ENCODE measurements at places on chromosomes 3 and 15.

GRCh38 chr3:53412953-53413352 is 65.6 kb upstream of the DCP1A start:
- DNase-seq, result no peak

DNA sequence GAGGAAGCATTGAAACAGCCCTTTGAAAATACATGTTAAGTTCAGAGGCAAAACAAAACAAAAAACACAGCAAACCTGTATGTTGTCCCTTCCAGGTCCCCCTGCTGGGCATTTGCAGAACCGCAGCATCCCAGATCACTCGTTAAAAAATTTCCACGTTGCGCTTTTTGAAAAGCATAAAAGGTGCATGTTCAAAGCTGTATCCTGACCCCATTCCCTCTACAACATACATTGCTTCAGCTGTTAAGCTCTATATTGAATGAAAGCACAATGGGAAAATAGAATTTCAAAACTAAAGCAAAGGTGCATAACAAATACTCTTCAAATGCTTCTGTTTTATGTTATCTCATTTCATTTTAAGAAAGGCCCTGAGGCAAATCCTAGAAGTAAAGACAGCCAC is 328.3 kb downstream of the THSD4 start:
- DNase-seq, result no peak

DNA sequence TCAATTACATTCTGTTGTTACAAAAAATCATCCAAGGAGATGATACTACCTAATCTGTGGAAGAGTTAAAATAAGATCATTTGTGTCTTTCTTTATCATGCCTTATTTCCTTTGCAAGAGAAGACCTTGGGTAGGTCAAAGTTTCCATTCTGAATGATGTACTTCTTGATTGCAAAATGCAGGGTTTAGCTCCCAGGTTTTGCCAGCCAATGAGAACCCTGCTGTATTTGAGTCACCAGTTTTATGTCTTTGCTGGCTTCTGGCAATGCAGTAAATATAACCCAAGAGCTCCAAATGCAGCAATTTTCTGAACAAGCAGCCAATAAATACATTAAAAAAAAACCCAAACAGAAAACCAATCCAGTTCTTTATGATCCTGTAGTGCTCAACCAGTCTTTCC is 204.9 kb downstream of the CADPS start:
- DNase-seq, result peak; percentile 5

GRCh38 chr3:117617906-117618305 is 908.3 kb downstream of the TUSC7 start:
- DNase-seq, result no peak

- no peak for DNase-seq
Measured at GRCh38 chr15:45326280-45326679, 52.1 kb downstream of the GATM start.

DNA sequence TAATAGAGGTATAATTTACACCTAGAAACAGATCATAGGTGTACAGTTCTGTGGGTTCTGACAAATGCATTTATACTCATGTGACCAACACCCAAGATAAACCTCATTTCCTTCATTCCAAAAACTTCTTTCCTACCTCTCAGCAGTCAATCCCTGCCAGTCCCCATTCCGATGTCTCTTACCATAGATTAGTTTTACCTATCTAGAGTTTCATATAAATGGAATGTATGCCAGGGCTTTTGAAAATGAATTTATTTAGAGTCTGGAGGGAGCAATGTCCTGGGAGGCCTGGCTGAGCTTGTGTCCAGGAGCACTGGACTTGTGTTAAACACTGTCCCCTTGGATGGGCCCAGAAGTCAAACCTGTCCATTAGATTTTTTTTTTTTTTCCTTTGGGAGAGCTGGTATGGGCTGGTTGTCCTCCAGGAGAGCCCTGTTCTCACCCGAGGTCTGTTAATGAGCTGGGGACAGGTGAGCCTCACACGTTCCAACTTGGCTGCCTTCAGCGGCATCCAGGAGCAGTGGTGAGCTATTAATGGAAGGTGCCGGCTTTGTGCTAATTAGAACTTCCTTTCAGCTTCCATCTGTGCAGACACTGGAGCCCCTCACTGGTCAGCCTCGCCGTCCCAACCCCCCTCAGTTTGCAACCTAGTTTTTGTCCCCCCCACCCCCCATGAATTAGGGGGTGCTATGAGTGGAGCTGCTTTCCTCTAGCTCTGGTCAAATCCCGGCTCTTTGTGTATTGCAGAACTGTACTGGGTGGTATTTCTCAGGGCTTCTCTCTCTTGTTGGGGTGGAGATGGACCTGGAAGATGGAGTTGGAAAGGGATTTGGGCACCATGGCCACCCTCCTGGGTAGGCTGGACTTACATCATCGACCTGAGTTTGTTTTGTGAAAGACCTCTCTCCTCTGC is 40.7 kb upstream of the POLG start:
- DNase-seq, result no peak

DNA sequence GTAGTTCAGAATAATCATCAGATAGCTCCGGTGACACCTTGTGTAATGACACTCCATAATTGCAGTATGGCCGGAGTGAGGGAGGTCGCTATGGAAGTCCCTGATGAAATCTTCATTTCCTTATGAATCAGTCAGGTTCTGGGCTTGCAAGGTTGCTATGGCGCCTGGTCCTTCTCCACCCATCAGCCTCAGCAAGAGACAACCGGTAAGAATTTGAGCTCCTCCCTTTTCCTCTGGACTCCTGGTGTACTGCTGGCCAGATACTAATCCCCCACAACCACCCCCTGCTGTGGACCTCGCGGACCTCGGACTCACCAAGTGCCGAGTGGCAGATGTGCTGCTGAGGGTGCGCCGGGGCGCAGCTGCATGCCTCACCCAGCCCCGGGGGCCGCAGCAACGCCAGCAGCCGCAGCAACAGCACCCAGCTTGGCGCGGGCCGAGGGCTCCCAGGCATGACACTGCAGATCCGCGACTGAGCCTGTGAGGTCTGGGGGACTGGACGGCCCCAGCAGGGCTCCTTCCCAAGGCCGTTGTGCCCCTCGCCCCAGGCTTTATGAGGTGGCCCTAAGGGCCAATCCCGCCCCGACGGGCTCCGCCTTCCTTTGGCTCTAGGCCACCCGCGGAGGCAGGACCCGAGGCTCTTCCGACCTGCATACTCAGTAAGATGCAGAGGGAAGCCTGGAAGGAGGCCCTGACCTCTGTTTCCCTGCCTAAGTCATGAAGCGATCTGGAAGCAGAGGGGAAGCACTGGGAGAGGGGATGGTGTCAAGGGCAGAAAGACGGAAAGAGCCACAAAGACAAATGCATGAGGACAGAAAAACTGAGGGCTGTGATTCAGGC is at the start of gene TIMP4:
TSS of gene TIMP4 (minus strand) at position 526 of the 840 bp plus-strand sequence. CDS start at position 454, 72 bp downstream.
- DNase-seq, result no peak

GRCh38 chr3:187401856-187402255 is 33.7 kb downstream of the RTP4 start:
- DNase-seq, result no peak

DNA sequence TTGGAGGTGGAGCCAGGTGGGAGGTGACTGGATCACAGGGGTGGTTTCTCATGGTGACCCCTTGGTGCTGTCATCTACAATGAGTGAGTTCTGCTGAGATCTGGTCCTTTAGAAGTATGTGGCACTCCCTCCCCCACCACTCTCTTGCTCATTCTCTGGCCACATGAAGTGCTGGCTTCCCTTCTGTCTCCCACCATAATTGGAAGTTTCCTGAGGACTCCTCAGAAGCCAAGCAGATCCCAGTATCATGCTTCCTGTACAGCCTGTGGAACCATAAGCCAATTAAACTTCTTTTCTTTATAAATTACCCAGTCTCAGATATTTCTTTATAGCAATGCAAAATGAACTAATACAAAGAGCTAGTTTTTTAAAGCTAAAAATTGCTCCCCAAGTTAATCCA is 54.7 kb downstream of the SLC41A3 start:
- no peak for DNase-seq

DNA sequence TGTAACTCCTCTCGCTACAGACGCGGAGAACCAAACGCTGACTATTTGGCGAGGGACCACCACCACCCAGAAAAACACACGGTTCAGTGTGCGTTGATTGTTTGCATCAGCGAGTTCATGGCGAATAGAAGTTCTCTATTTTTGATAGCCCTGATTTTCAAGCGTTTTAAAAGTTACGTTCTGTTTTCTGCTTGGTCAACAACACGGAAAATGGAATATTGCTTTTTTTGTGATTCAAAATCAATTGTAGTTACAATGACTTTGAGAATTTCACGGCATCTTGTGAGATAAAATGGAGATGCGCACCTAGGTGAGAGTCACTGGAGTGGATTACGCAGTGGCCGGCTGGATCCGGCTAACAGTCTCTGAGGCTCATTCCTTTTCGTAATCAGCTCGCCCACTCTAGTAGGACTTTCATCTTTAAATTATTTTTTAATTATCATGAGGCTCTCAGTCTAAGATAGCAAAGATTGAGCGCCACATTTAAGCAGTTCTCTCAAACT is 54.8 kb downstream of the CCDC54 start:
- no peak for DNase-seq

- DNase-seq, result no peak
Measured at GRCh38 chr3:87478716-87479115, 202.3 kb upstream of the POU1F1 start.

DNA sequence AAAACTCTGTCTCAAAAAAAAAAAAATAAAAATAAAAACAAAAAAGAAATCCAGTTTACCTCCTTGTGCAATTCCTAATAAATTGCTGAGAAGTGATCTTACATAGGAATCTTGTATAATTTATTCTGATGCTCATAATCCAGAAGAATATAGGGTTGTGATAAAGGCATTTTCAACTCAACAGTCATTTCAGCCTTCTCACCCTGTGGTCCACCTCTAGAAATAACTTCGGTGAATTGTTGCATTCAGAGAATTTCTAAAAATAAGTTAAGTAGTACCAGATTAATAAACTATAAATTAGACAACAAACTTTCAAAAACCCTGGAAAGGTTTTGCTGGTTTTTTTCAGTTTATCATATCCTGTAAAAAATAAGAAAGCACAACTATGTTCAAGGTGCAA is 20.2 kb downstream of the RAF1 start:
- DNase-seq, result no peak

- no peak for DNase-seq
Measured at GRCh38 chr3:196501316-196502044, 2.1 kb downstream of the RNF168 start.

- no peak for DNase-seq
Measured at GRCh38 chr3:143699424-143699823, 148.8 kb downstream of the SLC9A9 start.

DNA sequence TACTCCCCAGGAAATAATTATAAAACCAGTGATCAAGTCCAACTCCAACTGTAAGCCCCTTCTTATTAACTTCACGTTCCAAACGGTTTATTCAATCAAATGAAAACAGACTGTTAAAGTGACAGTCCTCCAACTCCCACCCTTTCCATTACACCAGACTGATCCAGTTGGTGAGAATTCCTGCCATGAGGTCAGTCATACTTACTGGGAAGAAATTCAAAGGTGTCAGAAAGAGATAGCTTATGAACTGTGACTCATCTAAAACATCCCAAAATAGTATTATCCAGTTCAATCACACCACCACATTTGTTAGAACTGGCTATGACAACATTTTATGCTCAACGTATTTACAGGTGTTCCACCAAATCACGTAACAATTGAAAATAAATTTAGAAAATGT is 19.5 kb downstream of the SMARCC1 start:
- DNase-seq, result no peak

DNA sequence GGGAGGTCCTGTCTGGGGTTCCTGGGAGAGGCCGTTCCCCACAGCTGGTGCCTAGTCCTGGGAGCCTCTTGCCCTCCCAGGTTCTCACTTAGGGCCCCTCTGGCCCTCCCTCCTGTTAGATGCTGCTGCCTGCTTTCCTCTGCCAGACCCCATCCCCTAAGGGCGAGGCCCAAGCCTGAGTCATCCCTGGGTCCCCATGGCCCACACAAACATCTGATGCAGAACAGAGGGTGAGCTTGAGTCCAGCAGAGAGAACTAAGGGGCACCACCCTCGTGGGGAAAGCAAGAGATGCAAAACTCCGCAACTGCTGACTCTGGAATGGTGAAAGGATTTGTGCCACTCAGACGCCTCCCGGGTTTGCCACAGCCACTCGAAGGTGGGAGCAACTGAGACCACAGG is 58.8 kb upstream of the TRPM1 start:
- DNase-seq, result no peak

- DNase-seq, result no peak
Measured at GRCh38 chr15:27820722-27821121, 278.4 kb downstream of the OCA2 start.

- no peak for DNase-seq
Measured at GRCh38 chr3:177893331-177893730, 642.9 kb upstream of the KCNMB2 start.

DNA sequence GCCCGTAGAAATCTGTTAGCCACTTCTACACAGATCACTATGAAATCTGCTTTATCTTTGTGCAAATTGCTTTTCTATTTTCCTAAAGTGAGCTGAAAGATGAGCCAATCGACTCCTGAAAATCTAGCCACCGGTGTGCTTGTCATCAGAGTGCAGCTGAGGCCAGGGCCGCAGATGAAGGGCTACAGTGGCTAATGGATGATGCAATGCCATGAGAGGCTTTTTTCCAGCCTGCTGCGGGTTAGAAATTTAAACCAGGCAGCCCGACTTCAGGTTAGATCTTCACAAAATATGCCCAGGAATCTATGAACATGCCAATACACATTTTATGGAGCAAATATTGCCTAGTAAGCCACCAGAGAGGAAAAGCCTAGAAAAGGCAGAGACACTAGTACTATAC is 948.2 kb upstream of the CFAP20DC start:
- no peak for DNase-seq

GRCh38 chr3:147521646-147522045 is 112.5 kb downstream of the ZIC1 start:
- DNase-seq, result peak; percentile 21

GRCh38 chr3:142614059-142614626 is 17.9 kb downstream of the PLS1 start:
- DNase-seq, result no peak

All from GM04503 (cell line).